RPMI7951 (cell line): ENCODE measurements at places on chromosomes 7 and 10. TPM values are rescaled to one million over a fixed set of nuclear protein-coding genes. Genes with fewer than 3 reads are reported as not detected.

RAMP3 gene
- total RNA-seq: 0.78 and 0.84 TPM in 2 replicates

AKR1C3 gene
- 88.1 and 95.2 TPM in 2 replicates for total RNA-seq

RGR gene
- not detected in 2 replicates for total RNA-seq

CALCR gene
- total RNA-seq: not detected in 2 replicates

AKR1E2 gene
- 18.0 and 21.1 TPM in 2 replicates for total RNA-seq

RBP4 gene
- not detected in 2 replicates for total RNA-seq

CDK1 gene
- 275 and 290 TPM in 2 replicates for total RNA-seq

STAMBPL1 gene
- 38.7 and 41.3 TPM in 2 replicates for total RNA-seq

LIPN gene
- total RNA-seq: not detected in 2 replicates

NYAP1 gene
- total RNA-seq: not detected in 2 replicates

ATOH7 gene
- total RNA-seq: 0.10 TPM in 1 of 2 replicates, not detected in the other

LIPM gene
- total RNA-seq: not detected in 2 replicates

SEC31B gene
- total RNA-seq: 0.10 and 0.24 TPM in 2 replicates

CLRN3 gene
- total RNA-seq: not detected in 2 replicates

AKR1C8 gene
- total RNA-seq: not detected in 2 replicates

C1QL3 gene
- total RNA-seq: not detected in 2 replicates

ANKMY2 gene
- total RNA-seq: 34.0 and 43.1 TPM in 2 replicates

IQUB gene
- 0.39 and 1.1 TPM in 2 replicates for total RNA-seq
